ENCODE measurements at places on chromosomes 13 and 19.

DNA sequence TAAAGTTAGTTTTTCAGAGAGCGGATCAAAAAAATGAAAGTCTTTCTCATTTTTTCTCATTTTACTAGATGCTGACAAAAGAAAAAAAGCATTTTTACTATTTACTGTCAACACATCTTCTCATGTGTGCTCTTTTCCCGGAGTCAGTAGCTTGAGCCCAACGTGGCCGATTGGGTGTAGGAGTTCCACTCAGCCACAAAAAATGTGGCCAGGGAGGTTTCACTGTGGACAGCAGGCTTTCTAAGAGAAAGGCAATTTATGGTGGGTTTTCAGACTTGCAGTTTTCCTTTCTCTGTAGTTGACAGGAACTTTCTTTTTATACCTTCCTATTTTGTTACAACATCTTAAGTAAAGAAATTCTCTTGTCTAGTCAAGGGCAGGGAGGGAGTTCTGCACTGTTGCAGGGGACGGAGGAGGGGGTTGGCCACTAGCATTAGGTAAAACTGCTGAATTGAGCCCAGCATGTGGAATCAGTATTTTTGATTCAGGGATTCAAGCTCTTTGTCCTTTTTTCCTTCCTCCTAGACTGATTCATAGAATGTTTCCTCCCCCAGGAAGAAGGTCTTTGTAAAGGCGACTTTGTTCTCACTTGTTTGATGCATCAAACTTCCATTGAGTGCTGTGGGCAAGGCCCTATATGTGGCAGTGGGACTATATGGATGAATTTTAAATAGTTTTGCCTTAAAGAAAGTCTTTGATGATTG, 123.1 kb downstream of the B3GLCT start:
- DNase-seq, result no peak

DNA sequence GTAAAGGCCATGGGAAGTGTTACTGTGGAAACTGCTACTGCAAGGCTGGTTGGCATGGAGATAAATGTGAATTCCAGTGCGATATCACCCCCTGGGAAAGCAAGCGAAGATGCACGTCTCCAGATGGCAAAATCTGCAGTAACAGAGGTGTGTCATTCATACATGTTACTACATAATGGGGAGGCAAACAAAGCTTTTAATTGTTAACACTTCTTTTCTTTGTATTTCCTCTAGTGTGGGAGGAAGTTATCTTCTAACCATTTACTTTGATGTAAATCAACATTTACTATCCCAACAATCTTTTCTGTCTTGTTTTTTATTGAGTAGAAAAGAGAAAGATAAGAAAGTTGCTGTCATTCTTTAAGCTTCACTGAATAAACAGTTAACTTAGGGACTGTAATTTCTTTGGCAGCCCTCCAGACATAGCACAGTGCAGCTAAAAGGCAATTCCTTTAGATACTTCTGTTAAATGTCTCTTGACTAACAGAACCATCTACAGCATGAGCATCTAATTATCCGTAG, 126.9 kb downstream of the ITGBL1 start:
- no peak for DNase-seq

DNA sequence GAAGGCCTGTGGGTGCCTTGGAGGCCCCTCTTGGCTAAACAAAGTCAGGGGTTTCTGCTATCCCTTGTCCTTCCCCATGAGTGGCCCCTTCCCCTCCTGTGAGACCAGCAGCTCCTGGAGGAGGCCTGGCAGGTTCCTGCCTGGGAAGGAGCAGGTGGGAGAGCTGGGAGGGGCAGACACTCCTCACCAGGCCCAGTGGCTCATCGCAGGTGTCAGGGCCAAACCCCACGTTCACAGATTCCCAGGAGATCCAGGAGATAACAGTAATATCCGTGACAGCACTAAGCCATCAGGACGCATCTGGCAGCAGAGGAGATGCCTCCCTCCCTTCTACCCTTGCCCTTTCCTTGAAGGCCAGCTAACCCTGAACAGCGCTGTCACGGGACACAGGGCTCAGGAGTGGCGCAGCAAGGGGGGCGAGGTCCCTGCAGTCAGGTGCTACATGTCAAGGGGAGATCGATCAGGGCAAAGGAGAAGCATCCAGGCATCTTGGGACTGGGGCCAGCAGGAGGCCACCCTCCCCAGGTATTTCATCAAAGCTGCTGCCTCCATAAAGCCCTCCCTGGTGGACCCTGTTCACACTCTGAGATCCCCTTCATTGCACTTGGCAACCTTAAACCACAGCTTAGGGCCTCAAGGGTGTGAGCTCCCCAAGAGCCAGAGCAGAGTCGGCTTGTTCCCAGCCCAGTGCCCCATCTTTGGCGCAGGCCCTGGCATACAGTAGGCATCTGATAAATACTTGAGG, 4.8 kb downstream of the CEBPA start:
- DNase-seq, result no peak

- no peak for DNase-seq
Measured at GRCh38 chr13:30037306-30037705, 186.9 kb upstream of the UBL3 start.

DNA sequence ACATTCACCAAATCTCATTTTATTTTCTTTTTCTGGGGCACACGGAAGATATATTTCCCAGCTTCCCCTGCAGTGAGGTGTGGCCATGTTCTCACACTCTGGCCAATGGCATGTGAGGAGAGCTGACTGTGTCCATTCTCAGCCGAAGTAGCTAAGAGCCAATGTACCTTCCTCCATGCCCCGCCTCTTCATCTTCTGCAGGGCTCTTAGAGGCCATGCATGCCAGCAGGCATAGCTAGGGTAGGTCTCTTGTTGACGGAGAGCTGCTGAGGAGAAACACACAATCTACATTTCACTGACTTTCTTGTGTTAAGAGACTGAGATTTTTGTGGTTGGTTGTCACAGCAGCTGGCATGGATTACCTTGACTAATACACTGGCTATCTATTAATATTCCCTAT, 9.8 kb upstream of the MICU2 start:
- no peak for DNase-seq

GRCh38 chr13:25881971-25882451, 169.8 kb downstream of the SHISA2 start:
- DNase-seq, result no peak

- no peak for DNase-seq
Measured at GRCh38 chr13:79966493-79966895, 374.4 kb downstream of the SPRY2 start.

DNA sequence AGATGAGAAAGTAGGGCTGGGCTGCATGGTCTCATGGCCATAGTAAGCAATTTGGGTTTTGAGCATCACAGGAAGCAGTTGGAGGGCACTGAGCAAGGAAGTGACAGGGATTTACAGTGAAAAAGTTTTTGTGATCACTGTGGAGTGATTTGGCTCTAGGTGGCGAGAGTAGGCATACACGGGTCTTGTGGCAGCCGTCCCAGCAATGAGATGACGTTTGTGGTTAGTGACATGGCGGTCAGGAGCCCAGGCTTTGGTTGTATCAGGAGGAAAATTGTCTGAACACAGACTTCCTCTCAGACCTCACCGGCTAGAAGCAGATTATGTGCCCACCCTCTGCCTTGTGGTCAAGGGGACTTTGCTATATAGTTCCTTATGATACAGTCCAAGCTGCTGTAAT, 3.3 kb downstream of the ZNF444 start:
- DNase-seq, result no peak

- no peak for DNase-seq
Measured at GRCh38 chr13:40319699-40320579, 346.5 kb downstream of the FOXO1 start.

DNA sequence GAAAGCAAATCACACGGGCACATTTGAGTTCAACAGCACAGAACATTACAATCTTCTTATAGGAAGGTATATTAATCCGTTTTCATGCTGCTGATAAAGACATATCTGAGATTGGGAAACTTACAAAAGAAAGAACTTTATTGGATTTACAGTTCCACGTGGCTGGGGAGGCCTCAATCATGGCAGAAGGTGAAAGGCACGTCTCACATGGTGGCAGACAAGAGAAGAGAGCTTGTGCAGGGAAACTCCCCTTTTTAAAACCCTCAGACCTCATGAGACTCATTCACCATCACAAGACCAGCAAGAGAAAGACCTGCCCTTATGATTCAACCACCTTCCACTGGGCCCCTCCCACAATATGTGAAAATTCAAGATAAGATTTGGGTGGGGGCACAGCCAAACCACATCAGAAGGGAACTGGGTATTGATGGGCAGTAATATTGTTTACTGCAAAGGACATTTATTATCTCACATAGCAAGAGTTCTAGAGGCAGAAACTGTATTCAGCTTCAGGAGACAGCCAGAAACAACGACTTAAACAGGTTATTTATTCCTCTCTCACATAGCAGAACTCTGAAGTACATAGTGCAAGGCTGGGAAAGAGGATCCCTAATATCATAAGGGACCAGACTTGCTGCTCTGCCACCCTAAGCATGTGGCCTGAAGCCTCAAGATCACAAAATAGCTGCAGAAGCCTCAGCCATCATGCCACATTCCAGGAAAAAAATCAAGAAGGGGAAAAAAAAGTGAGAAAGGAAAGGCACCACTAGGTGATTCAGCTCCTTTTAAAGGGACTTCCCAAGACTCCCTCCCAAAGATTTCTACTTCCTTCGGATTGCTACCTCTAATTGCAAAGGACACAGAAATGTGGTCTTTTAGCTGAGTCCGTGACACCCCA, 23.1 kb downstream of the FXYD5 start:
- DNase-seq, result no peak

DNA sequence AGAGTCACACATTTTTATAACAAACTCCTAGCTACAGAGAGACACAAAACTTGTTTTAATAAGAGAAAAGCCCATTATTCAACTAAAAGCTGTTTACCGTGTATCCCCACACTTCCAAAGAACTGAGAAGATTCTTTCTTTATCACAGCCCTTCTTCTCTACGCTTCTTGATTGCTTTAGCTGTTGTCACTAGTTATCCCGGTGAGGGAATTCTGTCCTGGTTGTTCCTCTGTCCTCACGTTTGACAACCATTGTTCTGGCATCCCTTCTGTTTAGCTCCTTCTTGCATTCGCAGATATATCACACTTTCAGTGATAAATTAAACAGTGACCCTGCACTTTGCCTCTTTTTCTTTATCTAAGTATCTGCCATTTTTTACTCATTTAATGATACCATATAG, 1035.1 kb upstream of the PCDH20 start:
- no peak for DNase-seq

GRCh38 chr13:43475140-43475539, 311.6 kb downstream of the ENOX1 start:
- no peak for DNase-seq

DNA sequence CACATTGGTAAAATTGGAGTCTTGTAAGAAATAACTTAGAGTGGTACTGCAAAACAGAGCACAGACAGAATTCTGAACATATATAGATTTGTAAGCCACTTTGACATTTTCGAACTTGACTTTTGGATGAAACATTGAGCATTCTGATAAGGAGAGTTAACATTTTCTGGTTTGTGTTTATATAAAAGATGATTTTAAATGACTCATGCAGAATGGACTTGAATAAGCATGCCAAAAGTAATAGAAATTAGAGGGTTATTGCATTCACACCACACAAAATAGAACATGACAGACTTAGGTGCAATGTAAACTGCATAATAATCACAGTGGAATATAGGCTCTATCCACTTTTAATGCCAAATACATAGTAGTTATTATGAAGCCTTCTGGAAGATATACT, 507.0 kb downstream of the DACH1 start:
- DNase-seq, result no peak

- DNase-seq, result no peak
Measured at GRCh38 chr19:8358948-8359347, 5.0 kb upstream of the ANGPTL4 start.

- no peak for DNase-seq
Measured at GRCh38 chr19:37953171-37953917, 46.3 kb downstream of the SIPA1L3 start.

DNA sequence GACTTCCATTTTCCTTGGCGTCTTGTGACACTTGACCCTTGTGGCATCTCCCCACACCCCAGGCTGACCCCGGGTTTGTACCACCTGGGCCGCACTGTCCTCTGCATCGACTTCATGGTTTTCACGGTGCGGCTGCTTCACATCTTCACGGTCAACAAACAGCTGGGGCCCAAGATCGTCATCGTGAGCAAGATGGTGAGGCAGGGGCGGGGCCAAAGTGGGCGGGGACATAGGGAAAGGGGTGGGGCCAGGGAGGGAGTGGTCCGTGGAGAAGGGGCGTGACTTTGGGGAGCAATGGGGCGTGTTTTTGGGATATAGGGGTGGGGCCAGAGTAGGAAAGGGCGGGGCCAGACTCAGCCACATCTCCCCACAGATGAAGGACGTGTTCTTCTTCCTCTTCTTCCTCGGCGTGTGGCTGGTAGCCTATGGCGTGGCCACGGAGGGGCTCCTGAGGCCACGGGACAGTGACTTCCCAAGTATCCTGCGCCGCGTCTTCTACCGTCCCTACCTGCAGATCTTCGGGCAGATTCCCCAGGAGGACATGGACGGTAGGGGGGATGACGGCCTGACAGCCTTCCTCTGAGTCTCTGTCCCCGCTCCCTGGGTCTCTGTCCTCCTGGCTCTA, 42.8 kb downstream of the TRPM4 start:
- no peak for DNase-seq

GRCh38 chr19:43625918-43626579, 6.6 kb upstream of the ZNF428 start:
- no peak for DNase-seq

GRCh38 chr13:34161931-34162543, 344.1 kb downstream of the RFC3 start:
- no peak for DNase-seq

- no peak for DNase-seq
Measured at GRCh38 chr19:50377051-50377461, 799 bp downstream of the NR1H2 start.

- DNase-seq, result no peak
Measured at GRCh38 chr13:107117327-107118012, 549.5 kb upstream of the ARGLU1 start.

- DNase-seq, result no peak
Measured at GRCh38 chr13:22047082-22047784, 376.4 kb downstream of the FGF9 start.

DNA sequence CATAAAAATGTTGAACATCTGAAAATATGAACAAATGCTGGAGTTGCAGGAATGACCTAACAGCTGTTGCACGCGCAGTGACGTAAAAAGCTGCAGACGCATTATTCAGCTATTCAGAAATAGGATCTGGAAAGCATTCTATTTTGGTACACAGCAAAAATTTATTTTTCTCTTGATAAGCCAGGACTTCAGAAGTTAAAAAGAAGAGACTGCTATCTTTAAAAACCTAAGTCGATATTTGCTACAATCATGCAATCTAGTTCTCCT, 36.9 kb upstream of the STARD13 start:
- no peak for DNase-seq

DNA sequence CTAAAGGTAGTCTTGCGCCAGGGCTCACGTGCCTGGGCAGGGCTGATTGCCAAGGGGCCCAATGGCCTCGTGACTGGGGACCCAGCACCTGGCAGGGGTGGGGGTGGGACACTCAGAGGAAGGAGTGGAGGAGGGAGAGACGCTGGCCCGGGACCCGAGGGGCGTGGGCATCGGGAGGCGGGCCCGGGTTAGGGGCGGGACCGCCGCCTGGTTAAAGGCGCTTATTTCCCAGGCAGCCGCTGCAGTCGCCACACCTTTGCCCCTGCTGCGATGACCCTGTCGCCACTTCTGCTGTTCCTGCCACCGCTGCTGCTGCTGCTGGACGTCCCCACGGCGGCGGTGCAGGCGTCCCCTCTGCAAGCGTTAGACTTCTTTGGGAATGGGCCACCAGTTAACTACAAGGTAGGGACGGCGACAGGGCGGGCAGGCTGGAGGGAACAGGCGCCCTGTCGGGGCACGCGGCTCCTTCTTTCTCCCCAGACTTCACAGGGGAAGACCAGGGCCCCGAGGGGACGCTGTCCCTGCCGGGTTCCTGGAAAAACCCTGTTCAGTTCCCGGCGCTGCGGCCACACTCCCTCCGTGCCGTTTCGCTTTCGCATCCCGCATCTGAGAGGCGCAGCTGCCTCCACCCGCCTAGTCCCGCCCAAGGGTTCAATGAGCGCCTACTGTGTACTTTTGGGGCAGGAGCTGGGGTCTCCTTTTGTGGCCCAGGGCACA, at the start of gene IFI30:
Gene IFI30 (plus strand): TSS at position 242 of the 717 bp plus-strand sequence. CDS start 29 bp downstream, at position 271.
- DNase-seq, result no peak

Data from stimulated activated CD8-positive, alpha-beta memory T cell treated with anti-CD3 and anti-CD28 coated beads, Interleukin-4, amount 100 ng/mL, for 1 hour (primary cell).